ENCODE measurements at places on chromosomes 4 and X. TPM values are rescaled to one million over a fixed set of nuclear protein-coding genes. Genes with fewer than 3 reads are reported as not detected.
A peak's percentile ranks its signal among the peaks of the same experiment; 100 is the strongest.

Gene SGMS2
- 8.0 TPM for polyA plus RNA-seq

- DNase-seq = peak; percentile 75
These were observed 9.0 kb upstream of the IGFBP7 start for GRCh38 chr4:57119054-57119651.

Gene TXK
- polyA plus RNA-seq = 0.06 TPM

- no peak for DNase-seq
These were observed 44.9 kb downstream of the JADE1 start for GRCh38 chr4:128854433-128854832.

- no peak for DNase-seq
These were observed 86.6 kb downstream of the DDIT4L start for GRCh38 chr4:100103671-100104070.

Gene CSN1S1
- not detected for polyA plus RNA-seq

DNA sequence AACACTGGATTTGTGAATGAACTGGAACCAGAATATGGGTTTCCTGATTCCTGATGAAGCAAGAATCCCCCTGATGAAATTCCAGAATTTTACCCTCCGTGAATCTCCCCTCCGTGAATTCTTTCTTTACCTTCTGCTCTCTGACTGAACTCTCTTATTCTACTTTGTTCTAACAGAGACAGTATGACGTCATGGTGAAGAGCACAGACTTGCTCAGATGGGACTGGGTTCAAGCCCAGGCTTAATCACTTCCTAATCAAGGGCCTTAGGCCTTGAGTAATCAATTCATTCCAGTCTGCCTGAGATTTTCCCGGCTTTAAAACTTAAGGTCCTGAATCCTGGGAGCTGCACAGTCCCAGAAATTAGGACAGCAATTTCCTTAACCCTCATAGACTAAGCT is 64.5 kb downstream of the IQCM start:
- DNase-seq = no peak

- DNase-seq = no peak
These were observed 15.0 kb upstream of the OTUD4 start for GRCh38 chr4:145195167-145195952.

GRCh38 chr4:185950891-185951290 is 118.1 kb upstream of the TLR3 start:
- DNase-seq = no peak

Gene LRAT
- 0.08 TPM for polyA plus RNA-seq

Data from A549 (cell line).